ENCODE measurements at places on chromosomes 4 and X. TPM values are rescaled to one million over a fixed set of nuclear protein-coding genes. Genes with fewer than 3 reads are reported as not detected.

AMTN gene
- not detected for total RNA-seq

HPRT1 gene
- 7.7 TPM for total RNA-seq

DNA sequence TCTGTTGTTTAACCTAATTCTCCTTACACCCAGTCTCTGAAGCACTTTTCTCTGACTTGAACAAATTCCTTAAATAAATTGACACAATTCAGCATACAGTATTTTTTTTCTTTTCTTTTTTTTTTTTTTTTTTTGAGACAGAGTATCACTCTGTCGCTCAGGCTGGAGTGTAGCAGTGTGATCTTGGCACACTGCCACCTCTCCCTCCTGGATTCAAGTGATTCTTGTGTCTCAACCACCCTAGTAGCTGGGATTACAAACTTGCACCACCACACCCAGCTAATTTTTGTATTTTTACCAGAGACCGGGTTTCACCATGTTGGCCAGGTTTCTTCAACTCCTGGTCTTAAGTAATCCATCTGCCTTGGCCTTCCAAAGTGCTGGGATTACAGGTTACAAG lies 1498.1 kb upstream of the PCDH10 start:
- no peak for DNase-seq

- peak; percentile 22 for DNase-seq
These were observed at the start of gene GPC4 for GRCh38 chrX:133415276-133416105. TSS of gene GPC4 (minus strand) at chrX:133415489. CDS start at chrX:133414965, 524 bp downstream.

- no peak for DNase-seq
These were observed 326.1 kb upstream of the EMCN start for GRCh38 chr4:100843910-100844309.

DNA sequence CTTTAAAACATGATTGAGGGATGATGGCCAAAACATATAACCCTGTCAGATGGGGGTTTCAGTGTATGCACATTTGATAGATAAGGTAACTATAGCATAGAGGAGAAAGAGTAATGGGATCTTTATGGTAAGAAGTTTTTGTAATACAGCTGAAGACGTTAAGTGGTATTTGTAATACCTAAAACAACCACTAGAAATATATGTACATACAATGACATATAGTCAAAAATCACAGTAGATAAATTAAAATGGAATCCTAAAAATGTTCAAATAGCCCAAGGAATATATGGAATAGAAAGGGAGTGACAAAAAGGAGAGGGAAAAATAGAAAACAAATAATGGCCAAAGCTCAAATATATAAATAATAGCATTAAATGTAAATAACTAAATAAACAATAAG lies 371.3 kb upstream of the FSTL5 start:
- no peak for DNase-seq

GRCh38 chr4:79442422-79442821 lies 34.4 kb upstream of the GK2 start:
- DNase-seq = no peak

DNA sequence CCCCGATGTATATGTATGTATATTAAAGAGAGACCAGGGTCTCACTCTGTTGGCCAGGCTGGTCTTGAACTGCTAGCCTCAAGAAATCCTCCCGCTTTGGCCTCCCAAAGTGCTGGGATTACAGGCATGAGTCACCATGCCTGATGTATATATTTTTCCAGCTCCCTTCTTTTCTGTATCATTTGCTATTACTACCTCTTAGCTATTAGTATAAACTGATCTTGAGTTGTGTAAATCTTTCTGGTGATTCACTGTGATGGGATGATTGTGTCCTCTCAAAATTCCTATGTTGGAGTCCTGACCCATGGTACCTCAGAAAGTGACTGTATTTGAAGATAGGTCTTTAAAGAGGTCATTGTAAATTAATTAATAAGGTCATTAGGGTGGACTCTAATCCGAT lies 53.1 kb downstream of the HPRT1 start:
- no peak for DNase-seq

DNA sequence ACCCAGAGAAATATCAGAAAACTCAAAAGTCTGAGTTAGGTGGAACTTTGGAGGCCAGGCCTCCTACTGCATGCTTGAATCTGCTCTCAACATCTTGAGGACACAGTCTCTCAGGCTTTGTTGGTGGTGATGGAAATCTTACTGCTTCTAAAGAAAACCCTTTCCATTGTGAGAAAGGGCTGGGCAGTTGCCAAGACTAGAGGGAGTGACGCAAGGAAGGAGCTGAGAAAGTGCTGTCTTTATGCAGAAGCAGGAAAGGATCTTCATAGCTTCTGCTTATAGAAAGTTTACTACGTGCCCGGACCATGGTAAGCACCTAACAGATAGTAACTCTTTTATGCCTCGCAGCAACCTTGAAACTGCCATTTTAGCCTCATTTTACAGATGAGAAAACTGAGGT lies 2.4 kb upstream of the CRMP1 start:
- DNase-seq = no peak

DNA sequence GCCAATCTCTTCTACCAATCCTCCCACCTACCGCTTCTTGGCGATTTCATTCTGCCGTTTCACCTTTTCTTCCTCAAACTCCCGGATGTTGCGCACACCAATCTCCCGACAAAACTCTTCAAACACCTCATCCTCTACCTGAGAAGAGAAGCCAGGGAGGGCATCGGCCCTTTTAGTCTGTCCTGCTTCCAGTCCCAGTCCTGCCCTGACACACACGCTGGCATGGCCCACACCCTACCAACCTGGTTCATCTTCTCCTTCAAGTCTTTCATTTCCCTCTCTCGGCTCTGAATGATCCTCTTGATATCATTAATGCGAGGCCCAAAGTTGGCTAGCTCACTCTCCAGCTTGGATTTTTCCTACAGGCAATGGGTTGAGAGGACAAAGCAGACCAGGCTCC lies 18.9 kb downstream of the SMC1A start:
- no peak for DNase-seq

- no peak for DNase-seq
These were observed 8.6 kb upstream of the PDHA1 start for GRCh38 chrX:19334945-19335626.

DNA sequence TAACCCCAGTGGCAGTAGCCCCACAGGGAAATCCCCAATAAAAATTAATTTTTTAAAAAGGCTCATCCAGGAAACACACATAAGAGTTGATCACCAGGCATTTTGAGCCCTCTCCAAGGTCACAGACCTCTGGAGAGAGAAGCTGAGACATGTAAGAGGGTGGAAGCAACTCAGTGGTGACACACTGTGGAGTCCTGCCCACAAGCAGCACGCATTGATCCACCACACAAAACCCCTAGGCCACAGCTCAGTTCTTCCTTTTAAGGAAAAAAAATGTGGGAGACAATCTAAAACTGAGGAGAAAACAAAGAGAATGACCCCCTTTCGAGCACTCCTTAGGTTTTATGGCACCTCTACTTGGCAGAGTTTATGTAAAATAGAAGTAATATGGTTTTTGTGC lies 71.7 kb upstream of the S100G start:
- DNase-seq = no peak
